ENCODE measurements at places on chromosomes 6 and 20. TPM values are rescaled to one million over a fixed set of nuclear protein-coding genes. Genes with fewer than 3 reads are reported as not detected.

DNA sequence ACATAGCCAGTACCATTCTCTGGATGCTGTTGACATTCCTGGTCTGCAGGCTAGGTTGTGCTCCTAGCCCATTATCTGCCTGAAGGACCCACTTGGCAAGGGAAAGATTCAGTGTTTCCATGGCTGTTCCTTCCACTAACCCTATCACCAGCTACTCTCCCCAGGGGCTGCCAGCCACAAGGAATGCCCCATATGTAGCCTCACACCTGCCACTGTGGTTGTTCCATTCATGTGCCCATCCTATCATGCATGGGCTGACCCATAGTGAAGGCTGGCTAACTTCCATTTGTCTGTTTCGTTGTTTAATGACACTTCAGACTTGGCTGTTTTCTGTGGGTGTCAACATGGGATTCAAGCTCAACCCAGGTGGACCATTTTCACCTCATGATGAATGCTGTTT lies 25.6 kb upstream of the HLA-A start:
- DNase-seq = no peak

GRCh38 chr6:146587459-146587858 lies 11.3 kb upstream of the ADGB start:
- no peak for DNase-seq

DNA sequence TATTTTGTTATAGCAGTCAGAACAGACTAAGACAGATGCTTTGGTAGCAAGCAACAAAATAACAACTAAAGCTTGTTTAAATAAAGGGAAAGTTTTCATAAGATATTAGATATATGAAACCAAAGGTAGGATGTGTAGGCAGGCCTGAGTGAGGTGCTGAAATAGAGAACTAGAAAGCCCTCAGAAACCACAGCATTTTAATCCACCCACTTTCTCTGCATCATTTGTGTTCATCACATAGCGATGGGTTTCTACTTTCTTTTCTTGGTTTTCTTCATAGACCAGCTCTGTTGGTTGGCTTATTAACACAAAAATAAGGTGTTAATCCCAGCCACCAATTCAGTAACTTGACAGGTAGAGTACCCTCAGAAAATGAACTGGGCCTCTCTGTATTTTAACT lies 58.6 kb downstream of the RPS12 start:
- DNase-seq = no peak

DNA sequence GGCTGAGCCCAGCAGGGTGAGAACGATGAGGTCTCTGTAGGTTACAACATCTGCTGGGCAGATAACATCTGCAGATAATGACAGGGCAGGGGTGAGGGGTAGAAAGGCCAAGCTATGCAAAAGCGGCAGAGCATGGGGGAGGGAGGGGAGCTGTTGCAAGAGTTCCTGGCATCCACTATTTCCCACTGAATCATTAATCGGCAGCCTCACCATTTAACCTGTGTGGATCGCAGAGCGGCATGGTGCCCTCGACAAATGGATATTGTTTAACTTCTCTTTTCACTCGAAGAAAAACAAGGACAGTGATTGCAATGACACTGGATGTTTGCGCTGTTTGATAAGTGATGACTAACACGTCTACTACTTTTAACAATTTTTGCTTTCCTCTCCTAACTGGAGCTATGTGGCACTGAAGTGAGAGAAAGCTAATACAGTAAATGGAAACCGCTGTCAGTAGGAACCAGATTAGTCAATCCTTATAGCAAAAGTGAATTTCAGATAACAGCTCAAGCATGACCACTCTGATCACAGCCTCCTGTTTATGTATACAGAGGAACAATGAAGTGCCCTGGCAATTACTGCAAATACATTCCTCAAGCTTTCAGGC lies 381.5 kb downstream of the TFAP2A start:
- DNase-seq = no peak

- no peak for DNase-seq
These were observed 138.8 kb downstream of the HIVEP1 start for GRCh38 chr6:12150812-12151432.

Gene LHFPL5
- total RNA-seq = not detected

DNA sequence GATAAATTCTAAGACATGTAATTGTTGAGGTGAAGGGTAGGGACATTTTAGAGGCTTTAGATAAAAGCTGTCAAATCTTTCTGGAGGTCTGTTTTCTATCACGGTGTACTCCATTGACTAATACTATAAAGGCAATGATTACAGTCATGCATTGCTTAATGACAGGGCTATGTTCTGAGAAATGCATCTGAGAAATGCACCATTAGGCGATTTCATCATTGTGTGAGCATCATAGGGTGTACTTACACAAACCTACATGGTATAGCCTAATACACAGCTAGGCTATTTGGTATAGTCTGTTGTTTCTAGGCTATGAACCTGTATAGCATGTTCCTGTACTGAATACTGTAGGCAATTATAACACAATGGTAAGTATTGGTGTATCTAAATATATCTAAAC lies 71.3 kb upstream of the FYN start:
- no peak for DNase-seq

- peak; percentile 67 for DNase-seq
These were observed at the start of gene CD109 for GRCh38 chr6:73695619-73696421. Gene CD109 (plus strand): TSS chr6:73696203. CDS start chr6:73696216, 13 bp downstream.

GRCh38 chr20:4090756-4091489 lies 75.6 kb upstream of the RNF24 start:
- DNase-seq = no peak

GRCh38 chr20:23490817-23491216 lies at the start of gene CST8:
Gene CST8 (plus strand): TSS chr20:23491117. CDS start chr20:23491668, 551 bp downstream.
- DNase-seq = no peak

Gene TENT5A
- 26.6 TPM for total RNA-seq
